ENCODE measurements at places on chromosomes 5 and 9.

GRCh38 chr9:84891924-84892323 is 222.4 kb downstream of the NTRK2 start:
- no peak for DNase-seq

DNA sequence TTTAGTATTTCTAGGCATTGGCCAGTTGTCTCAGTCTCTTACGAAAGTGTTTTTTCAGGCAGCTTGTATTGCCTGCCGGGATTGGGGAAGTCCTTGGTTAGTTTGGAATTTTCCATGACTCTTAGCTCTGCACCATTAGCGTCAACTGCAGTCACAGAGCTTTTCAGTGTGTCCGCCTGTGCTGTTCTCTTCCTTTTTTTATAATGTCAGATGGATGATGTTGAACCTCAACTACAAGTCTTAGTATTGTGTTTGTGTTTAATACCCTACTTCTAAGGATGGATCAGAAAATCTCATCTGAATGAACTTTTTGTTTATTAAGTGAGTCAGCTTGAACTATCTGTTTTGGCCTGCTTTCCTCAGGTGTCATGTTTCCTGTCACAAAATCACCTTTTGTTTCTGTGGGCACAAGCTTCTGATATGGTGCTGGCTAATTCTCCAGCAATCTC is 33.1 kb downstream of the ATP6V0E1 start:
- no peak for DNase-seq

DNA sequence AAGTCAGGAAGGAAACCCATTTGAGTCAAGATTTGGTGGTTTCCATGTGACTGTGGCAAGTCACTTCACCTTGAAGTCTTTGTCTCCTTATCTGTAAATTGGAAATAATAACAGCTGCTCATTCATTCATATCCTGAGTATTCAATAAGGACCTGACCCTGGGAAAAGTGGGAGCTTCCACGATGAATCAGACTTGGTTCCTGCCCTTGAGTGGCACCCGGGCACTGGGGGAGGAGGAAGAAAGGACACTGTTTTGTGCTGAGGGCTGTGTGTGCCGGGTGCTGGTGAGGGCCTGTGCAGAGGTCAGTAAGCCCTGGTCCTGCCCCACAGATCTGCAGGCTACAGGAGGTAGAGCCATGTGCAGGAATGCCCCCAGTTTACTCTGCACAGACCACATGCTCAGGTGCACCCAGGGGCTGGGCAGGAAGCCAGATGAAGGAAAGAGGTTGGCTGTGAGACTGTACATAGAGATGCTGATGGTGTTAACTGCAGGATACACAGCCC is 6.8 kb downstream of the NDST1 start:
- no peak for DNase-seq

DNA sequence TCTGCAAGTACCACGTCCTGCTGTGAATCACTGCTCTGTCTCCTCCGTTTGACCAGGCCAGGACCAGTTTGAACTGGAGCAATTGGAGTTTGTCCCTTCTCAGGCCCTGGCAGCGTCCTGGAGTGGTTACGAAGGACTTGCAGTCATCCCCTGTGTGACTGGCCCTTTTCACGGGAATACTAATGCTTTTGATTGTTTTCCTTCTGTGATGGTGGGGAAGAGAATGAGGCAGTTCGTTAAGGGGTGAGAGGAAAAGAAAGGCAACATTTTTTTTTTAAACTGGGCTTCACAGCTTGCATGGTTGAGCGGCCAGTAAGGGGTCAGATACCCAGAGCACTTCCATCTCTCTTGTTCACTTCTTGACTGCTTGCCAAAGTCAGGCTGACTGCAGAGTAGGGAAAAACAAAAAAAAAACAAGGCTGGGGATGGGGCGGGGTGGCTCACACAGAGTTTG is 153.5 kb upstream of the STK32A start:
- DNase-seq, result no peak

DNA sequence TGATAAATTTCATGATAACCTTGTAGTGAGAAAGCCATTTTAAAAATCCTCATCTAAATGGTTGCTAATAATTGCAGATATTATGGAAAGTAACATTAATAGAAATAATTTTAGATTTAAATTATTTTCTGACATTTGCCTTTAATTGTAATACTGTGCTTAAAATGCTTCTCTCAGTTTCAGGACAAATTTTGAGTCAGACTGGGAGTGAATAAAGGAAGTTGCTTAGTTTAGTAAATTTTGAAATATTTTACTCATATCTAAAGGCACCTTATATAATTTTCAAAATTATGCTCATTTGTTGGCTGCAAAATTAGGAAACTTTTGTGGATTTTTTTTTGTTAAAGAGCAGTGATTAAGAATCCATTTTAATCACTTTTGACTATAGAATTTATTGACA is 93.8 kb downstream of the CSNK1G3 start:
- DNase-seq, result no peak

DNA sequence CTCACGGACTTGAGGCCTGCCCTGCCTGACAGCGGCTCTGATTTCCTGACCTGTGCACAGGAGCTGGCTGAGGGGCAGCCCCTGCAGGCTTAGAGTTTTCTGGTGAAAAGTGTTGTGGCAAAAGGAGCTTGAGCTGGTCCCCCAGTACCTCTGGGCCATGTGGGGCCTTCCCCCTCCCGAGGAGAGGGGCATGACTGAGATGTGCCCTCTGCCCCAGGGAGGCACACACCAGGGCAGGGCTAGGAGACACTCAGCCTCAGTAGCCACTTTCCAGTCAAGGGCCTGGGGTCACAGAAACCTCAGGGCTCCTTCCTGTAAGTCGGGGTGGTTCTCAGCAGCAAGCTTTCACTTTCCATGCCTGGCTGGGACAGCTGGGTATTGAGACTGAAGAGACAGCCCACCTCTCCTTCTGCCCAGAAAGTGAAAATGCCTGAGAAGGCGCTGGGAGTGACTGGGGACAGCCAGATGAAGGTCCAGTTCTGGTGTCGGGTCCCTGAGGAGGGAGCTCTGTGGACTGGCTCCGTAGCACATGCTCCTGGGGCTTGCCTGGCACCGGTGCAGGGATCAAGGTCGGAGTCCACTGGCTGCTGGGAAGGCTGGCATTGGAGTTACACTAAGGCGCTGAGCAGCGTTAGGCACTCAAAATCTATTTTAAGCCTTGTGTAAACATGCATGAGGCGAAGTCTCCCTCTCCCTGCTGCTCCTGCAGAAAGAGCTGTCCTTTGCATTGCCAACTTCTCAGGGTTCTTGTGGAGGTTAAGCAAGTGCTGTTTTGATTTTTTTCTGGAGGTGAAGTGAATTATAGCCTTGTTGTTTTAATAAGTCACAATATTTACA is 394.9 kb downstream of the GADD45G start:
- DNase-seq, result no peak

- no peak for DNase-seq
These were observed 508.9 kb downstream of the NTRK2 start for GRCh38 chr9:85178474-85178873.

GRCh38 chr5:37918424-37918823 is 78.6 kb upstream of the GDNF start:
- no peak for DNase-seq

- DNase-seq, result no peak
These were observed 6.2 kb downstream of the OBP2B start for GRCh38 chr9:133202688-133203453.

- no peak for DNase-seq
These were observed 1802.5 kb downstream of the EFNA5 start for GRCh38 chr5:105868038-105868780.

- DNase-seq, result no peak
These were observed 10.8 kb downstream of the SLC9A3 start for GRCh38 chr5:513216-514100.

- no peak for DNase-seq
These were observed 40.8 kb upstream of the DMRT1 start for GRCh38 chr9:800591-801150.

DNA sequence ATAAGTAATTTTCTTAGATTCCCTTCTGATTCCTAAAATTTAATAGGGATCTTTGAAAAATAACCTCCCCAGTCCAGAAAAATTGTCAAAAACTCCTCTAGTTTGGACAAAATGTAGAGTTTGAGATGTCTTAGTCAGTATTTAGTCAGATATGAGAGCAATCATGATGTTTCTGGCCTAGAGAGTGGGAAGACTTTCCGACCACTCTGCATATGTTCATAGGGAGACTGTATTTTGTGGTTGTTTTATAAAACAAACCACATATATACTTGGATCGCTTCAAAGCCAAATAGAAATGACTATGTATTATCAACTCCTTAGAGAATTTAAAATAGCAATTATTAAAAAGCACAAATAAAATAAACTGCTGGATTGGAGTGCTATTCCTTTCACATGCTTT is 15.8 kb downstream of the ZFAND5 start:
- DNase-seq, result no peak

GRCh38 chr5:149597618-149598017 is 16.3 kb downstream of the ARHGEF37 start:
- no peak for DNase-seq

GRCh38 chr9:17131494-17131893 is 3.3 kb upstream of the CNTLN start:
- DNase-seq, result no peak

DNA sequence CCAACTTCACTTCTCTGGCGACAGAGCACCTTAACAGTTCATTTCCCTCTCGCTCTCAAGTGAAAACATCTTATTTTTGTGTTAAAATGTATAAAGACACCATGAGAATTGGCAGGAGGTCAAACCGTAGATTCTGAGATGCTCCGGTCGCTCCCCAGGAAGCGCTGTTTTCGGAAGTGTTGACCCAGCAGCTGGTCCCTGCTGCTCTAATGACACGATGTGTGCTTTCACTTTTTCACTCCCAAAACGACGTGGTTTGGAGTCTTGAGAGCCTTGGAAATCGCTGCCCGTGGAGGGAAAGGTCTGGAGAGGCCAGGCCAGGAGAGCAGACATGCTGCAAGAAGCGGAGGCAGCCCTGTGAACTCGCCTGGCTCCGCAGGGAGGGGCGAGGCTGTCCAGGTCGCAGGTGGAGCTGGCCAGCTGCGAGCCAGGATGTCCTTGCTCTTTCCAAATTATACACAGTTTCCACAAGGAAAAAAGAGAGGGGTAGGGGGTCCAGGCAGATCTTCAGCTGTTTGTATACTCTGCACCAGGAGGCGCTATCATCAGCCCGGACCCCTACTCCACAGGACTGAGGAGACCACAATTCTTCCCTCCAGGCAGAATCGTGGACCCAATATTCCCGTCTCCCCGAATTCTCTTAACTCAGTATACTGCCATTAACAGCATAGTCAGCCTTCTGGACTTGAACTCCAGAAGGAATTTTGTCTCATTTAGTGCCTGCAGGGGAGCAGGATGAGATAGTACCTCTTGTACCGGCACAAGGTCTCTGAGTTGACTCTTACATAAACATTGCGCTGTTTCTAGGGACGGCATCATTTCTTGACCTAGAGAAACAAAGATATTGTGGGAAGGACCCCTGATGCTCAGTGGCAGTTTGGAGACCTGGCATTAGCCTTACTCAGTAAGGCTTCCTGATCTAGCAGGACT is 248.6 kb upstream of the ANKRD55 start:
- DNase-seq, result peak; percentile 57

GRCh38 chr9:135308821-135309762 is 170.5 kb upstream of the PPP1R26 start:
- DNase-seq, result no peak

GRCh38 chr5:90934091-90934719 is 375.6 kb downstream of the ADGRV1 start:
- DNase-seq, result no peak

DNA sequence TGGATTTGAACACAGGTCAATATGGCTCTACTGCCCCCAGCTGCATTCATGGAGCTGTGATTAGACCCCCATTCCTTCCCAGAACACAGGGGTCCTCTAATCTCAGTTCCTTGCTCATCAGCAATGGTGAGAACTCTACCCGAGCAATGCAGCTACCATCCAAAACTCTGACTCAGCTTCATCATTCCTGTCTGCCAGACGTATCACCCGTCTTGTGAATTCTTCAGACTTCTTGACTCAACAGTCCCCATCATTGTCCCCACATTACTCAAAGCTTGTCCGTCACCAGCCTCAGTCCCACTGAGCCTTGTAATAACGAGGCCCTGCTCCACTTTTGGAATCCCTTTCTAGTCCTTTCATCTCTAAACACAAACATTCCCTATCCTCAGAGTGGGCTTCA is 36.3 kb upstream of the STX17 start:
- no peak for DNase-seq

GRCh38 chr5:1152156-1152555 is 40.3 kb upstream of the SLC12A7 start:
- no peak for DNase-seq

DNA sequence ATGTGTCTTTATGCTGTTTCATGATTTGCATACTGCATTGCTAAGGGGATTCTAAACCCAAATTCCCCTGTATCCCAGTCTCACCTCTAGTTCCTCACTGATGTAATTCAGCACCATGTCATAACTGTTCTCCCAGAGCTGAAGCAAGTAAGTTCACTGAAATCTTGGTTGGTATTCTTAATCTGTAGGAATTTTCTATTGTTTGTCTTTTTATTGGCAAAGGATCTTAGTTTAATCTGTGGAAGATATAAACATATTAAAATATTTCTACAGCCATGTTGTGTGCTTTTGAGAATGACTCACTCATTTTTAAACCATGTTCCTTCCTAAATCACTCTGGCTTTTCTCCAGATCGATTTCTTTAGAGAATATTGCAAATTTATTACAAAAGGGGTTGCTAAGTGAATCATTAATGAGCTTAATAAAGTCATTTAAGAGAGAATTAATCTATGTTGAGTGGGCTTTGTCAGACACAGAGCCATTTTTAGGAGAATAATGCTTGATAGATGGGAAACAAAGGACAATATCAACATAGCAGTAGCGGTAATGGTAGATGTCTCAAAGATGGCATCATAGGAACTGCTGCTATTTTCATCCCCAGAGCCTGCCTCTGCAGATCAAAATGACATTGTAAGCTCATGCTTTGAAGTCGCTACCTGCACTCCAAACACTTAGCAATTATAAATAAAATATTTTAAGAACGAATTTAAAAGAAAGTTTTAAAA is 110.0 kb downstream of the ENC1 start:
- no peak for DNase-seq

GRCh38 chr5:96838201-96839070 is 30.7 kb upstream of the ERAP1 start:
- no peak for DNase-seq

- no peak for DNase-seq
These were observed 1530.6 kb upstream of the CDH6 start for GRCh38 chr5:29662876-29663275.

- DNase-seq, result no peak
These were observed 57.3 kb downstream of the ZFR start for GRCh38 chr5:32387211-32387610.

DNA sequence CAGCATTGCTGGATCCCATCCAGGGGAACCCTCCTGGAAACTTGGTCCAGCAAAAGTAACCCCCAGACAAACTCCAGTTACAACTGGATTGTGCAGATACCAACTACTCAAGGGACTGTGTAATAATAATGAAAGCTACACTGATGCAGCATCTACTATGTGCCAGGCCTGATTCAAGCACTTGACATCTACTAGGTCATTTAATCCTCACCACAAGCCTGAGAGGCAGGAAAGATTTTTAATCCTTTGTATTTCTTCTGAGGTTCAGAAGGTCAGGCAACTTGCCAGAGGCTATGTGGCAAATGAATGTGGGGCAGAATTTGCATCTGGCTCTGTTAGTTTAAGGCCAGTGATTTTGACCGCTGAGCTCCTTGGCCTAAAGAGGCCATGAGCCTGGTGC is 29.5 kb upstream of the FOXI1 start:
- DNase-seq, result no peak

Measured in hematopoietic multipotent progenitor cell treated with erythropoietin and hydrocortisone succinate and interleukin-3 and kit ligand, for 6 days (in vitro differentiated cells).